ENCODE measurements at places on chromosomes 3 and 15.

GRCh38 chr15:37777006-37777405 lies 157.4 kb upstream of the TMCO5A start:
- DNase-seq, result no peak

GRCh38 chr3:4724051-4724629 lies 231.0 kb downstream of the ITPR1 start:
- DNase-seq, result no peak

- no peak for DNase-seq
These were observed 92.8 kb downstream of the DUT start for GRCh38 chr15:48423896-48424475.

DNA sequence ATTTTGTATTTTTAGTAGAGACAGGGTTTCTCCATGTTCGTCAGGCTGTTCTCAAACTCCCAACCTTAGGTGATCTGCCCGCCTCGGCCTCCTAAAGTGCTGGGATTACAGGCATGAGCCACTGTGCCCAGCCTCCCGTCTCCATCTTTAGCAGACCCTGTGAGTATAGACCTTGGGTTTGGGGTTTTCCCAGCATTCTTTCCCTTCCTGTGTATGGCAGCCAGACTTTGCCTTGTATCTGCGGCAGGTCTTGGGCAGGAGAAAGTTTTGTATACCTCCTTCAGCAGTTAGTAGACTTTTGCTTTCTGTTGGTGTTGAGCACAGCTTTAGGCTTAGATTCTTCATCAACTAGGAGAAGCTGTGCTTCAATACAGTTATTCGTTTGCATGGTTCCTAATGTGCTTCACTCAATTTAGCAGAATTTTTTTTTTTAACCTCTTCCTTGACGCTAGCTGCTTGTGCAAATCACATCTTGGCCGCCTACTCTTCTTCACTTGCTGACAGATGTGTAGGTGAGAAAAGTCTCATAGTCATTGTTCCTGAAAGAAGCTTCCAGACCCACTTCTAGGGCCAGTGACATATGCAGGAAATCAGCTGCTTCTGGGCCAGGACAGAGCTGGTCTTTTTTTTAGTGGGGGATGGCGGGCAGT lies 38.4 kb downstream of the MAP2K1 start:
- no peak for DNase-seq

DNA sequence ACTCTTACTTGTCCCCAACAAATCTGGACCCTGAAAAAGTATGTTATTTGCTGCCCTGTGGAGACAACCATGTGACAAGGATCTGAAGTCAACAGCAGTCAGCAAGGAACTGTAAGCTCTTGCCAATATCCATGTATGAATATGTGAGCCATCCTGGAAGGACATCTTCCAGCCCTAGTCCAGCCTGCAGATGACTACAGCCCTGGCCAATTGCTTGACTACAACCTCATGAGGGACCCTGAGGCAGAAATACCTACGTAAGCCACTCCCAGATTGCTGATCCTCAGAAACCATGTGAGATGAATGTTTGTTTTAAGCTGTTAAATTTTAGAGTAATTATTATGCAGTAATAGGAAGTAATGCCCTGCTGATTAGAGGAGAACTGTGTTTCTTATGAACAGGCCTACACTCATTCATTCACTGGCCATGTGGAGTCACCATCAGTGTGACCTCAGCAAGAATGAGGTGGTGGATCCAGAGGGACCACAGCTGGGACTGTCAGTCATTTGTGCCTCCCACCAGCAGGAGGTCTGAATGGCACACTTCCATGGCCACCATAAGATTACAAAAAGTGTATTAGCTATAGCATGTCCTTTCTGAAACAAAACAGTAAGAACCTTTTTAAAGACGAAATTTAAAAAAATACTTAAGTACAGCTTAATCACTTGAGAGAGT lies 92.6 kb downstream of the TFDP2 start:
- DNase-seq, result peak; percentile 46

DNA sequence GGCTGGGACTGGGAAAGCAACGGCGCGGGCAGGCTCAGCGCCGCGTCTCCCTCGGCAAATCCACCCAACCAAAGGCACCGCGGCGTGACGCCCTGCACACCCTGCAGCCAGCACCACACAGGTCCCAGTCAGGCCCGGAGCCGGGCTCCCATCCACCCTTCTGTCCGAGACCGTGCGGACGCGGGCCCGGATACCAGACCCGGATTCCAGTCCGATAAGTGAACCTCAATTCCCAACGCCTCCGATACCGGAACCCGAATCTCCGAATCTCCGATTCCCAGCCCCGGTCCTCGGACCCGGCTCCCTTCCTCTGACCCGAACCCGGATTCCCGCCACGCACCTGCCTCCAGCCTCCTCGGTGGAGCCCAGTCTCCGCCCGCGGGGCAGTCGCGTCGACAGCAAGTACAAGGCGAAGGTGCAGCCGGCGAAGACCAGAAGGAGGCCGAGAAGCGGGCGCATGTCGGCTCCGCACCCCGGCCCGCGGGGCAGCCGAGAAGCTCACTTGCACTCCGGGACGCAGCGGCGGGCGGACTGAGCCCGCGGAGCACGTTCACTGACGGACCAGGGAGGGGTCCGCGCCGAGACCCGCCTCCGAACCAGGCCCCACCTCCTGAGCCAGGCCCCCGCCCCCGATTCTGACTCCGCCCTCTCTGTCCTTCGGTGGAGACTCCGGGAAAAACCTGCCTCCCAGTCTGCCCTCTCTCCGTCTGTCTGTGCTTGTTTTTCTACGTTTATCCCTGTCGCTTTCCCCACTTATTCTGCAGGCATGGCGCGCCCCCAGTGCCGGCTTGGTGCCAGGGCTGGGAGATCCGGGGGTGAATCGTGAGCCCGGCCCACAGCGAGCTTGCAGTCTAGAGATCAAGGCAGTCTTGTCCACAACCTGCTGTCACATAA lies at the start of gene TMEM41A:
TSS of gene TMEM41A (minus strand) at position 533 of the 894 bp plus-strand sequence. CDS start at position 459, 74 bp downstream.
- peak; percentile 96 for DNase-seq

DNA sequence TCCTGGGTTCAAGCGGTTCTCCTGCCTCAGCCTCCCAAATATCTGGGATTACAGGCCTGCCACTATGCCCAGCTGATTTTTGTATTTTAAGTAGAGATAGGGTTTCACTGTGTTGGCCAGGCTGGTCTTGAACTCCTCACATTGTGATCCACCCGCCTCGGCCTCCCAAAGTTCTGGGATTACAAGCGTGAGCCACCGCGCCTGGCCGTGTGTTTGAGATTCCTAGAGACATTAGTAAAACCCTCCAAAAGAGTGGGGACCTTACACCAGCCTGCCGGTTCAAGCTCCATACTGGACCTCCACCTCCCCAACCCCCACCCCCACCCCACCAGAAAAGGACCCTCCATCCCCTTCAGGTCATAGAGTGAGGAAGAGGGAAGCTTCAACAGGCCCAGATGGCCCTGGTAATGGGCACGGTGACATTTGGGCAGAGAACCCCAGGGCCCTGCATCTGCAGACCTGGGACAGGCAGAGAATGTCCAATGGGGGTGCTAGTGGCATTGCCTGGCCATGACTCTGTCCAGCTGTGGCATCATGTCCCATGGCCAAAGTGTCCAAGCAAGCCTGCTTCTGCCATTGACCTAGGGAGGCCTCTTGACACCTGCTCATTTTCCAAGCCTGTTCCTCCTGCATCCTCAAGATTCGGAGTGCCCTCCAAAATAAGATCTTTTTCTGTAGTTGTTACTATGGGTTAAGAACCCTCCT lies 108.9 kb upstream of the KLF13 start:
- no peak for DNase-seq

DNA sequence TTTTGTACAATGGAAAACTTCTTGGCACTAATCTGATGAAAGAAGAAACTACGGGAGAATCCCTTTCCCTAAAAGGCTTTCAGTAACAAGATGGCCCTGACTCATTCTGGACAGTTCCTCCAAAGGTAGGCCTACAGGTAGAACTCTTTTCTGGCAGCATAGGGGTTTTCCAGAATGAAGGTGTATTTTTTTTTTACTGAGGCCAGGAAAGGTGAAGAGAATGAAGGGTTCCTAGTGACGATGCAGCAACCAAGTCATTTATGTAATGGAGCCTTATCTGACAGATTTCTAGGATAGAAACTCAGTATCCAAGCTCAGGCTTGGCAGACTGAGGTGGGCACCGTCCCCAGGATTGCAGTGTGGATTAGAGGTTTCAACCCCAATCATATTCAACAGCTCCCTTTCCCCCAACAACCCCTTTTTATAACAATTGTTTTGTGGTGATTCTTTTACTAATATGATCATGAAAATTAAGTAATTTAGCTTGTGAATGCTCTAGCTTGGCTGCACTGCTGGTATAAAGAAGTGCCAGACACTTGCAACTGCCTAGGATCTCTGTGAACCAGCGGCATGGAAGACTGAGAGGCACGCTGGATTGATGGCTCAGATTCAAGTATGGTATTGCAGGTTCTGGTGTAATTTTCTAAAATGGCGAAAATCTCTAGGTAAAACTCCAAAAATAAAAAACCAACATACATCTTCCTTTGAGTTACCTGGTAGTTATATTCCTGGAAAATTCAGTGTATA lies 8.7 kb upstream of the TRIM69 start:
- DNase-seq, result no peak

DNA sequence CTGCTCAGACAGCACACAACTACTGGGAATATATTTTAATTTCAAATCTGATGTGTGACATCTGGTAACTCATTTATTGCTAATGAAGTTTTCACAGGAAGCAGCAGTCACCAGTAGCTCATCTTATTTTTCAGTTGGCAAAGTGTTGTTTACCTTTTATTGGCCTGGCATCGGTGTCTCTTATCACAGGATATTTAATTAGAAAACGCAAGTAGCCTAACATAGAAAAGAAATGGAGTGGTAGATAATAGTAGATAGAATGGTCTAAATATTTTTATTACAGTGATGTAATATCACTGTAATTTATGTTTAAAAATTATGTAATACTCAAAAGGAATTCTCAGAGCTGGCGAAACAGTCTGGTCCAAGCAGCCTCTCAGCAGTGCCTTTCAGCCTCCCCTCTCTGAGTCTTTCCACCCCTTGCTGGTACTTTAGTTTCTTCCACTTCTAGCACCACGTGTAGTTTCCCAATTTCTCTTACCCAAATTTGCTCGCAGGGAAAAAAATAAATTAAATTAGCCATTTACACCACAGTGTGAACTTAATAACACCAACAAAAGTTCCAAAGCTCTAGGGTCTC lies 31.9 kb downstream of the AGTR1 start:
- no peak for DNase-seq

DNA sequence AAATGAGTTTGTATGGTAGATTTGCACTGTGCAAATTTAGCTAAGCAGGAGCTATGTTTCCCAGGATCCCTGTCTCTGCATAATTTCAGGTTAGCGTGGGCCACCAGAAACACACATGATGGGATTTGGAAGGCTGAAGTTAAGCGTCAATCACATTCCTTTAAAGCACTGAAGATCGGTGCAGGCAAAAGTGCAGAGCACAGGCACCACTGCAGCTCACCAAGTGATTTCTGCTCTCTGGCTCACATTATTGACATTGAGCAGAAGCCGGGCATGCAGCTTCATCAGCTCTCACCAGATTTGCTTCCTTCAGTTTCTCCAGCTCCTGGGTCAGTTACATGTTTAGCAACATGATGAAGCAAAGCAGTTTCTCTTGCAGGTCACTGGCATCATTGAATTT lies 256.4 kb upstream of the TGFBR2 start:
- DNase-seq, result no peak

All from left hindlimb (tissue), 1 donor.